Stimulated activated CD8-positive, alpha-beta memory T cell treated with anti-CD3 and anti-CD28 coated beads, Interleukin-2, amount 100 ng/mL, for 1 hour (primary cell): ENCODE measurements at places on chromosomes 12 and 14.

- no peak for DNase-seq
These were observed 29.8 kb downstream of the BRMS1L start for GRCh38 chr14:35855876-35856481.

DNA sequence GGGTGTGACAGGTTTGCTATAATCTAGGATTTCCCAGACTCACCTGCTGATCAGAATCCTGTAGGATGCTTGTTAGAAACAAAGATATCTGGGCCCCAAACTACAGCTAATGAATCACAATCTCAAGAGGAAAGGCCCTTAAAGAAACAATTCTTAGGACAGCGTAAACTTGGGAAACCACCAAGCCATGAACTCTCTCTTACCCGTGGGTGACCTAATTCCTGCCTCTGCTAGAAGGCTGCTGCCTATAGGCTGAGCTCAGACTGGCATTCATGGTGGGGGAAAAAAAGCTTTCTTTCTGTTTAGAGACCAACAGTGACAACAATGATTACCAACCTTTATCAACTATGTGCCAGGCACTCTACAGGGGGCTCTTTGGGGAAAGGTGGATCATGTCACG lies 213.9 kb upstream of the FKBP4 start:
- DNase-seq: no peak

GRCh38 chr14:94122438-94122837 lies 7.0 kb downstream of the IFI27L2 start:
- no peak for DNase-seq

DNA sequence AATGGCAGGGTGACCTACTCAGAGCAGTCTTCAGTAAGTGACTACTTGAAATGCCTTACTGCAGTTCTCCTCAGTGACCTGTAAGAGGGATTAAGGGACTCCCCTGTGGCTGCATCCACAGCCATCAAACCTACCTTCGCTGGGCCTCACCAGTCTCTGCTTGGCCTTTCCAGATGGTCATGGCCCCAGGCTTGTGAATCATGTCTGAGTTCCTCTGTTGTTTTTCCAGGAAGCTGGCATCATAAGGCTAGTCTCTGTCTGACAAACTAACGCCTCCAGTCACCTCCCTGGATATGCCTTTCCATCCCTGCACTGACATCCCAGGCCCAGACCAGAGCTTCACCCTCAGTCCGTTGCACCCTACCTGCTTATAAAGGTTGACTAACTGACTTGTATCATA lies 14.0 kb downstream of the RNASE2 start:
- DNase-seq: no peak

GRCh38 chr12:4120316-4120917 lies 153.1 kb upstream of the CCND2 start:
- DNase-seq: no peak

GRCh38 chr14:87899228-87899627 lies 93.8 kb downstream of the GALC start:
- DNase-seq: no peak

- DNase-seq: no peak
These were observed 28.6 kb upstream of the NR1H4 start for GRCh38 chr12:100445081-100445481.

GRCh38 chr12:94039914-94040313 lies 108.5 kb upstream of the PLXNC1 start:
- DNase-seq: no peak

GRCh38 chr12:5434647-5435560 lies 3.0 kb downstream of the NTF3 start:
- no peak for DNase-seq

GRCh38 chr14:105141486-105142281 lies 26.9 kb downstream of the JAG2 start:
- DNase-seq: no peak

DNA sequence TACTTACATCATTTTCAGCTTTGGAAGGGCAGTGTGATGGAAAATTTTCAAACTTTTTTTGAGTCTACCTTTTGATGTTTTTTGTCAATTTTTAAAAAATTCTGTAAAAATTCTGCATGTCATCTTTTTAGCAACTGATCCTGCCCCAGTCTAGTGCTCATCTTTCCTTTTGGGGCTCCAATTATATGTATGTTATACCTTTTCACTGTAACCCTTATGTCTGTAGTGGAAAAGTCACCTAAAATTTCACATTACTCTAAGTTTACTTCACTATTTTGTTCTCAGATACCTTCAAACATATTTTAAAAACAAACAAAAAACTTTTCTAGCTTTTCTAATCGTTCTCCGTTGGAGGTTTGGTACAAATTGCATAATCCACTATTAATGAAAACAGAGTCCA lies 32.5 kb upstream of the MYRFL start:
- no peak for DNase-seq

DNA sequence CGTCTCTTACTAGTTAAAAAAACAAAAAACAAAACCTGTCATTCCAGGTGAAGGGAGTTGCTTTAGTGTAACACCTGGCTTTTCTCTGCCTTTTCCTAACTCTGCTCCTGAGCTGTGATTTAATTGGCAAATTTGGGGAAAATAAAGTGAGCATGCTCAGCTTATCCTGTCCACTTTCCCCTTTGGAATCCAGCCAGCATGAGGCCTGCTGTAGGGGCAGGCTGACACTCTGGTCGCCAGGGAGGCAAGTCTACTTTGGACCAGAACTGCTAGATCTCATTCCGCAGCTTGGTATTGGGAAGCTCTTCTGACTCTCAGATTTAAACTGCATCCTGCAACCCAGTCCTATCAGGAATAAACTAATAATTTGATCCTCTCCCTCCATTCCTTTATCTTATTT lies 30.1 kb downstream of the CDKN1B start:
- no peak for DNase-seq

- no peak for DNase-seq
These were observed 63.4 kb upstream of the PTGR2 start for GRCh38 chr14:73788317-73788598.

DNA sequence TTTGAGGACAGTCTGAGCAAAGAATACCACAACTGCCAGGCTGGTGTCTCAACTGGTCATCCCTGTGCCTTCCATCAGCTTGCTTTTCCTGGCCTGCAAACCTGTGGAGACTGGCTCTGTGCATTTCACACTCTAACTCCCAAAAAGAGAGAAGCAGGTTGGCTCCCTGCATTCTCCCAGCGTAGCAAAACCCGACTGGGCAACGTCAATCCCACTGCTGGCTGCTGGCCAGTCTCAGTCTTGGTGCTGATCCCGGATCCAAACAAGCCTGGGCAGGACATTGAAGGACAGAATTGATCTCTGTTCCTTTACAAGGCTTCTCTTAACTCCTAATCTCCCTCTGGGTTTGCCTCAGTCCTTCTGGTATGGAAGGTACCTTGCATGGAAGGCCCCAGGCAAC lies 65.4 kb downstream of the FZD10 start:
- DNase-seq: no peak

DNA sequence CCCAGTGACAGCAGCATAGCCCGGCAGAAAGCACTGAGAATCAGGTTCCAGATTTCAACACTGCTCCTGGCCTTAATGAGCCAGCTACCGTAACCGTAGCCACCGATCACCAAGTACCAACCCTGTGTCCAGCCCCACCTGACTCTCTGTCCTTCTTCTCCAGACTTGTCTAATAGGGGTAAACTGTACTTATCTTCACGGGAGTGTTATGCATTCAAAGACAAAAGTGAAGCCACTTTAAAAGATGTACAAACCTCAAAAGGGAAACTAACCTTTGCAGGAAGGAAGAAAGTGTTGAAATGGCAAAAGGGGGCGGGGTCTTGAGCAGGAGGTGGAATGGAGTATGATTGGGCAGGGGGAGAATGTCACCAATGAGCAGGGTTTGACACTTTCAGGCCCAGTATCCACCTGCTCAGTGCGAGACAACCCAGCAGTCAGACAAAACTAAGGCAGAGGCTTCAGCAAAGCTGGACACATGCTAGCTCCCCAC lies 226.1 kb downstream of the CHST11 start:
- peak; percentile 44 for DNase-seq

GRCh38 chr12:52992699-52993557 lies 13.3 kb upstream of the EIF4B start:
- DNase-seq: no peak

- no peak for DNase-seq
These were observed 6.8 kb upstream of the TESPA1 start for GRCh38 chr12:54991161-54991990.

GRCh38 chr12:6958609-6959057 lies 7.5 kb downstream of the PTPN6 start:
- DNase-seq: no peak

- DNase-seq: no peak
These were observed 1201.0 kb downstream of the FSCB start for GRCh38 chr14:43306053-43306452.

- no peak for DNase-seq
These were observed 83.7 kb upstream of the ETV6 start for GRCh38 chr12:11565752-11566151.

GRCh38 chr12:50016501-50017475 lies 8.5 kb downstream of the RACGAP1 start:
- DNase-seq: no peak
